NCI-H526 treated with DMSO at 0.1 percent for 48 hours (cell line): ENCODE measurements at places on chromosomes 12 and 14.

GRCh38 chr12:27554421-27555186 is 30.6 kb downstream of the PPFIBP1 start:
- peak; percentile 29 for DNase-seq

- no peak for DNase-seq
These were observed 133.3 kb downstream of the MON2 start for GRCh38 chr12:62599854-62600437.

GRCh38 chr14:60101786-60102185 is 10.1 kb downstream of the PCNX4 start:
- DNase-seq: no peak

DNA sequence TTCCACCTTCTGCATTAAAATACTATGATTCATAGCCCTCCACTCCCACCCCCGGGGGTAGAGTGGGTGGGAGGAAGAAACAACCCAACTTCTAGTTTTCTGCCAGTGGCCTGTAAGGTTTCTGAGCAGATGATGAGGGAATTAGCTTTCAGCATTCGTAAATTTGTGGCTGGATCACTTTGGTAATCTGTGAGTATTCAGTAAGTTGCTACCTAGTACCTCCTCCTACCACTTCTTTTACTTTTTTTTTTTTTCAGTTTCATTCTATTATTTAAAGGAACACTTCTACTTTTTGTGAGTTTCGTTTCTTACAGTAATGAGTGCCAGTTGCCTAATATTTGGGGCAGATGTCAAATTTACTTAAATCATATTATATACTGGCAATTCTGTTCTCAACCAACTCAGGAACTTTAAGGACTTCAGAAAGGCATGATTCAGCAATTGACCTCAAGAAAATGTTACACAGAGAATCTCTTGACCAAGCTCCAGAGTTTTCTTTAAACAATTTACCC is 42.4 kb upstream of the EMP1 start:
- DNase-seq: no peak

DNA sequence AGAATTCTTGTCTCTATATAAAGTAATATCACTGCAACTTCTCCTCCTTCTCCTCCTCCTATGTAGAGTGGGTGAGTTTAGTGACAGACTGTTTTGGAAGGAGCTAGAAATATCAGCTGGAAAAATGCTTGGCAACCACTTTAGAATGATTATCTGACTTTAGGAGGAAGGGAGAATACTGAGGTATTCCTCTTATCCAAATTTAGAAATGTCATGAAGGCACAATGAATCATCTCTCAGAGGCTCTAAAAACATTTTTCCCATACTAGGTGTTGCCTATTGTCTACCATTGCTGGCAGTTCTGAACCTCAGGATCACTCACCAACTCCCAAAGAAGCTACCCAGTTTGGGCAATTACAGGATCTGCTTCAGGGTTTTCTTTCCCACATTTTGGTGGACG is 306.6 kb upstream of the ATP2B1 start:
- DNase-seq: no peak

GRCh38 chr14:101705733-101706508 is 55.6 kb upstream of the PPP2R5C start:
- DNase-seq: no peak

DNA sequence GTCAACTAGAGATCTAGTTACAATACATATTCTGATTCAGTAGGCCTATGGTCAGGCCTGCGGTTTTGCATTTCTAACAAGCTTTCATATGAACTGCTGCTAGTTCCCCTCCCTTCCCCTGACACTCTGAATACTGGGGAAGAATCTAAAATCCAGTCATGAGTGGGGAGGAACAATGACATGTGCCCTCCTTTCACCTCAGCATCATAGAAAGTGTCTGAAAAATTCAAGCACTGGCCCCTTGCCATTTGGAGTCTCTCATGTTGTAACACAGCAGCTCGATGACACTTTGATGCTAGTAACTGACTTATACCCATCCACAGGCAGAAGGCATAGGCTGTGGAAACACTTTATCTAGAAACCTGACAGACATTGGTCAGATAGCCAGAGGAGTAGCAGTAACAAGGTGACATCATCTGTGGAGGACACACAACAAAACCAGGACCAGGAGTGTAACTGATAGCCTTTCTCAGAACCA is 161.9 kb upstream of the RASSF8 start:
- DNase-seq: peak; percentile 76

DNA sequence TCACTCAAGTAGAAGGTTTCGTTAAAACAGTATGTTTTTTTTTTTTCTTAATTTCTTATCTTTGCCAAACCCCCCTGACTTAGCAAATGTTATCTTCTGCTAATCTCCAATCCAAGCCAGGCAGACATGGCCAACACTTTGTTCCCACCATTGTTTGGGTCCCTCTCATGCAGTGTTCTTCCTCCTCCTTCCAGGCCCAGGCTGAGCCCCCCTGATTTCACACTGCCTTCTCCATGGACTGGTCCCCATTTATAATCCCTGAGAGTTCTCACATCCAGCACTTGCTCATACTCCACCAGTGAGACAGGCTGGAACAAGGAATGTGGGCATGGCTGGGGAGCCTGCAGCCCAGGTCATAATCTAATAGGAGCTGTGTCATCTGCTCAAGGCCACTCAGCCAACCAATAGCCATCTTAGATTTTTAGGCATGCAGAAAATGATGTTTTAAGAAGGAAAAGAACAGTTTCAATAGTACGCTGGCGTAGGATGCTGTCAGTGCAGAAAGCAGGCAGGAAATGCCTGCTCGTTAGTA is 238.4 kb upstream of the CCDC196 start:
- no peak for DNase-seq

GRCh38 chr12:30630076-30630978 is 65.3 kb downstream of the IPO8 start:
- DNase-seq: no peak

DNA sequence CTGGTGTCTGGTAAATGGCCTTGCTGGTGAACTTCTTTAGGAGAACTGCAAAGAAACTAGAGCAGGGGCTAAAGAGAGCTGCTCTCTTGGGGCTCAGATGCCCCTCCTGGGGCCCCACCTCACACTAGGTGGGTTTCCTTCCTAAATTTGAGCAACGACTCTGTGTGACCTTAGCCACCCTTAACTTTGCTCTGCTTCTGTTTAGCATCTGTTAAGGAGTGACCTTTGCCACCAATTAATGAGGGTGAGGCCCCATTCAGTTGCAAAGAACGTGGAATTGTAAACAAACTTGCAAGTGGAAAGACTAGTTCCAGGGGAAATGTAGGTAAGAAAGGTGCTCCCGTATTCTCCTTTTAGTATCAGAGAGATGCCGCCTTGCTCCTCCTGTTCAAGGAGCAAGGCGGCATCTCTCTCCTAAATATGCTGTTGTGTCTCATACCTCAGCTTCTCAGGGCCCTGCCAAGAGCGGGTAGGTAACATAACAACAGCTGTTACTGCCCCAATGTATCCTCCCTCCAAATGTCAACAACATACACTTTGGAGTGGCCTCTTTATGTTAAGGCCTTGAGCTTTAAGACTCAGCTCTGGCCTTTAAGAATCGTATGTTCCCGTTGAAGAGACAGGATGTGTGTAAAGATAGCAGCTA is 77.6 kb upstream of the FUT8 start:
- peak; percentile 4 for DNase-seq
